ENCODE measurements at places on chromosomes 7 and 10. TPM values are rescaled to one million over a fixed set of nuclear protein-coding genes. Genes with fewer than 3 reads are reported as not detected.

- H3K36me3 ChIP-seq, result no peaks in the 10 kb centered on the region
- no peak overlapping the region for H3K4me3 ChIP-seq
- no peaks in the 10 kb centered on the region for H3K4me1 ChIP-seq
- no peaks in the 10 kb centered on the region for H3K27me3 ChIP-seq
- DNase-seq, result no peak
- H3K27ac ChIP-seq, result peak overlapping the region; percentile 33
Observed at GRCh38 chr10:86979977-86980448, 11.7 kb downstream of the ADIRF start.

- DNase-seq, result no peak
- no peaks in the 10 kb centered on the region for H3K4me1 ChIP-seq
- H3K36me3 ChIP-seq, result no peaks in the 10 kb centered on the region
Observed at GRCh38 chr7:102935450-102936115, 22.8 kb downstream of the LRRC17 start.

DNA sequence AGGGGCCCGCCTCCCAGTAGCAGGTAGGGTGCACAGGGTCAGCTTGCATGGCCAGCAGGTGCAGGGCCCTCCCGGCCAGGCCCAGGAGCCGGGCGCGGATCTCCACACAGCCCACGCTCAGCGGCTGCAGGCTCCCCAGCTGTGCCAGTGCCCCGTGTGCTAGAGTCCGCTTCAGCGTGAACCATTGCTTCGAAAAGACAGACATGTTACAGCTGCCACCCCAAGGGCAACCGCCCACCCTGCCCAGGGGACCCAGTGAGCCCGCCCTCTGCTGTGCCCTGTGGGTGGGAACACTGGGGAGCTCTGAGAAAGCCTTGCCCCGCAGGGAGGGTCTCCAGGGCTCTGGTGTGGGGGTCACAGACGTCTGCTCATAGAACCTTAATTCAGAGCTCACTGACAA lies 64.3 kb upstream of the NKX6-2 start:
- no peaks in the 10 kb centered on the region for H3K4me1 ChIP-seq
- H3K36me3 ChIP-seq, result no peaks in the 10 kb centered on the region
- no peak overlapping the region for H3K27ac ChIP-seq
- H3K27me3 ChIP-seq, result no peaks in the 10 kb centered on the region
- no peak overlapping the region for H3K4me3 ChIP-seq

- no peaks in the 10 kb centered on the region for H3K27me3 ChIP-seq
- no peak overlapping the region for H3K27ac ChIP-seq
- DNase-seq, result no peak
- H3K4me1 ChIP-seq, result no peaks in the 10 kb centered on the region
Observed at GRCh38 chr7:18590241-18590640, 94.7 kb downstream of the HDAC9 start.

- DNase-seq, result no peak
- no peak overlapping the region for H3K4me3 ChIP-seq
- H3K4me1 ChIP-seq, result no peaks in the 10 kb centered on the region
- H3K36me3 ChIP-seq, result no peaks in the 10 kb centered on the region
Observed at GRCh38 chr7:8783229-8783628, 349.8 kb downstream of the NXPH1 start.

DNA sequence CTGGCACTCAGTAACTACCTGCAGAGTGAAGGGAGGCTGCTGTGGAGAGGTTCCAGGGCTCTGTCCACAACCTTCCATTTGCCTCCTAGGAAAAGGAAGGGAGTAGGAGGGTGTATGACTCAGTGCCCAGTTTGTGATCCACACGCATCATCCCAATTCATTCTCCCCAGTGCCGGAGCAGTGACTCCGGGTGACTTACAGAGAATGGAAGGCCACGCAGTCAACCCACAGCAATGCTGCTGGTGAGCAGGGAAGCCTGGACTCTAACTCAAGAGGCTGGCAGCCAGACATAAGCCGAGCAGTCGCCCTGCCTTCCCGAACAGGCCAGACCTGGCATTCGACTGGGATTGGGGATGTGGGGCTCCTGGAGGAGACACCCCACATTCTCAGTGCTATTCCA lies 139.9 kb downstream of the SH3PXD2A start:
- H3K4me3 ChIP-seq, result no peak overlapping the region
- peak overlapping the region; percentile 95 for H3K27ac ChIP-seq
- no peaks in the 10 kb centered on the region for H3K36me3 ChIP-seq
- DNase-seq, result no peak
- peaks cover 23% of the 10 kb centered on the region for H3K4me1 ChIP-seq

DNA sequence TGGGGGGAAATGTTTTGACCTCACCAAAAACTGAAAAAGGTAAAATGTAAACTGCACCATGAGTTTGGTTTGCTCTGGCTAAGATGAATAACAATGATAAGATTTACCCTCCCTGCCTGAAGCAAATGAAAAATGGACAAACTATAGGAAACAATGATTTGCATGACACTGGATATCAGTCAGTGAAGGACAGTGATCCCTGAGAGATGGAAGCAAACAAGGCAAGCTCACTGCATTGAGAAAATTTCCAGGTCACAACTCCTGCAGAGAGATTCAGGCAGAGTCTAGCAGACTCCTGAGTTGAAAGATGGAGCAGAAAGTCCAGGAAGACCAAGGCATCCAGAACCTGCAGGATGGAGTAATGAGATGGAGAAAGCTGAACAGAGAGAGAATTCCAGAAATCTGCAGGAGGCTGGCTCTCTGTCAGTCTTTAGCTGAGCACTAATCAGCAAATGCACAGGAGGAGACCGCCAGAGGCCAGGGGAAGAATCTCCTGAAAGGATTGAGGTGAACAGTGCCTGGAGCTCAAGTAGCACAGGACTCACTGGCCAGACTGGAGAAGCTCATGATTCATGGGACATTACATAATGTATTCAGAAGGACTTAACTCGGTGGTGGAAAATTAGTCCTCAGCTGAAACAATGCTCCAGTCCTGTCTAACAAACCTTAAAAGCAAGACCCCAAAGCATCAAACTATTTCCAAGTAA lies 51.2 kb upstream of the PALS2 start:
- DNase-seq, result no peak
- H3K36me3 ChIP-seq, result no peaks in the 10 kb centered on the region
- no peak overlapping the region for H3K27ac ChIP-seq
- no peak overlapping the region for H3K4me3 ChIP-seq

The STMP1 gene
- total RNA-seq, result 13.9 TPM

The ANKRD61 gene
- not detected for total RNA-seq

The ASAH2 gene
- total RNA-seq, result 0.32 TPM

The PTPN20 gene
- total RNA-seq, result 14.8 TPM

Measured in breast epithelium (tissue), 4 donors.